ENCODE measurements at places on chromosomes 7 and 10.

DNA sequence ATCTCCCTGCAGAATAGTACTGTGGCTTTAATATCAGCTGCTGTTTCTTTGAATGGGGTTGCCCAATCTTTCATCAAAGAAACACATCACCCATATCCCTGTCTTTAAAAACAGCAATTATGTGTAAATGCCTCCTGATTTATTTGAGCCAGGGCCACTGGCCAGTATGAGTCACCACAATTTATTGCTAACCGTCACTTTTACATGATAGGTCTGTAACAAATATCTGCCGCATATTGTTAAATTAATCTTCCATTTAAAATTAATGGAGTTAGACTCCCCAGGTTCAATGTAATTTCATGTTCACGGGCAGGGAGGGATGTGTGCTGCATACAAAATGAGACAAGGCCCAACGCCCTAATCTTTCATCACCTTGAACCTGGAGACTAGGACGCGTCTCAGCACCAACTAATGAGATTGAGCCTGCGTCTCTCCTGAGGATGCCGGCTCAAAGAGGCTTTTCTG lies 673.4 kb downstream of the AUTS2 start:
- no peak for DNase-seq

GRCh38 chr7:101736084-101736483 lies 81.3 kb upstream of the CUX1 start:
- no peak for DNase-seq

- DNase-seq: no peak
Observed at GRCh38 chr7:22665923-22666322, 61.1 kb upstream of the IL6 start.

DNA sequence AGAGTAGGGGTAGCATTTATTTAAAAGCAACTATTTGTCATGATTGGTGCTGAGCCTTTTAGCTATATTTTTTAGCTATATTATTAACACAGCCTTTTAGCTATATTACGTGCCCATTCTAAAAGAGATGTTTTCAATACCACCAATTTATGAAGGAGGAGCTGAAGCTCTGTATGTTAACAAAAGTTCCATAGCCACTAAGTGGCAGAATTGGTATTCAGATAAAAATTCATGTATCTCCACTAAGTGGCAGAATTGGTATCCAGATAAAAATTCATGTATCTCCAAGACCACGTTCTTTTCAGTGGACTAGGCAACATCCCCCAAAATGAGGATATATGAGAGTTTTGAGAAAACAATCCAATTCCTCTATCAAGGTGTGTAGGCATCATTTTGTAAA lies 268.6 kb downstream of the HGF start:
- no peak for DNase-seq

DNA sequence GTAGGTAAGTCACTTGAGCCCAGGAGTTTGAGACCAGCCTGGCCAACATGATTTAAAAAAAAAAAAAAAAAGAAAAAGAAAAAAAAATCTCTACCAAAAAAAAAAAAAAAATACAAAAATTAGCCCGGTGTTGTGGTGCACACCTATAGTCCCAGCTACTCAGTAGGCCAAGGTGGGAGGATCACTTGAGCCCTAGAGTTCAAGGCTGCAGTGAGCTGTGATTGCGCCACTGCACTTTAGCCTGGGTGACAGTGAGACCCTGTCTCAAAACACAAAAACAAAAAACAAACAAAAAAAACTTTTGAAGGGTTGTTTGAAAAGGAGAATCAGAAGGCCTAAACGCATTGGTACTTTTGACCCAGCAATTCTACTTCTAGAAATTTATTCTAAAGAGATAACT lies 13.7 kb downstream of the TLL2 start:
- DNase-seq: no peak

GRCh38 chr7:23026164-23026563 lies 12.2 kb upstream of the HYCC1 start:
- DNase-seq: no peak

DNA sequence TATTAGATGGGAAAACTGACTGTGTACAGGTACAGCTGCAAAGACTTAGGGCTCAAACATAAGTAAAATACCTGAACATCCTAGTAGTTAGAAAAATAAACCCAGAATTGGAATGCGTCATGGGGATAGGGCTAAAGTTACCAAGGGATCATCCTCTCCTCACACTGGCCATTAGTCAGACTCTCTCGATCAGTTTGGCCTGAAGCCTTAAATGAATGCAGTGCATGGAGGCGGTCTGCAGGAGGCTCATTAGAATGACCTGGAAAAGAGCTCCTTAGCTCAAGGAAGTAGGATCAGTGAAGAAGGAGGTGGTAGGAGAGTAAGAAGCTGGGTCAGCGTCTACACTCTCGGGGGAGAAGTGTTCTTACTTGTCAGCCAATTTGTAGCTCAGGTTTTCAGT lies 35.3 kb downstream of the DENND2A start:
- no peak for DNase-seq
